DMS53 (cell line): ENCODE measurements at places on chromosomes 1 and 21.

DNA sequence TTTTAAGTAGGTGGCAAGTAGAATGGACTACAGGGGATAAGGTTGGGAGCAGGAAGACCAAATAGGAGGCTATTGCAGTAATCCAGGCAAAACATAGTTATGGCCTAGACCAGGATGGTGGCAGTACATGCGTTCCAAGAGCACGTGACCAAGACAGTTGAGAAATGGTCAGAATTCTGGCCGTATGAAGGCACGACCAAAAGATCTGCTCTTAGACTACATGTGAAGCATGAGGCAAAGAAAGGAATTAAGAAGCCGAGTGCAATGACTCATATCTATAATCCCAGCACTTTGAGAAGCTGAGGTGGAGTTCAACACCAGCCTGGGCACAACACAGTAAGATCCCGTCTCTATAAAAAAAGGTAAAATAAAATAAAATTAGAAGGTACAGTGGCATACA lies 71.3 kb downstream of the LUZP1 start:
- DNase-seq: no peak

- DNase-seq: peak; percentile 87
Measured at GRCh38 chr1:941588-942383, 17.3 kb downstream of the NOC2L start.

GRCh38 chr1:65527707-65528503 lies 107.4 kb downstream of the LEPR start:
- peak; percentile 40 for DNase-seq

DNA sequence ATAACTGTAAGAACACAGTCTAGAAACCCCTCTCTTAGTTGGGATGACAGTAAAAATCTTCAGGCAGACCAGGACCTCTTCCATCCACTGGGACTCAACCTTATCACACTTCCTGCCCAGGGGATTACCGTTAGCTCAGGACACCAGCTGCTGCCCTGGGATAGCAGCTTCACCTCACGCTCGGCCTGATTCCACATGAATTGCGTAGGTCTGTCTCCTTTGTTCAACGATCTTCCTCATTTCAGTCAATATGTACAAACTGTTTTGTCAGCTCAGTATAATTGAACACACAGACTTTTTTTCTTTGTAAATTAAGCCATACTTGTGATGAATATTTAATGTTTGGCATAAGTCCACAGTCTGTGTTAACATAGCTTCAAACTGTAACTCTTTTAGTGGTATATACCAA lies 290.4 kb downstream of the GRIK1 start:
- peak; percentile 21 for DNase-seq

DNA sequence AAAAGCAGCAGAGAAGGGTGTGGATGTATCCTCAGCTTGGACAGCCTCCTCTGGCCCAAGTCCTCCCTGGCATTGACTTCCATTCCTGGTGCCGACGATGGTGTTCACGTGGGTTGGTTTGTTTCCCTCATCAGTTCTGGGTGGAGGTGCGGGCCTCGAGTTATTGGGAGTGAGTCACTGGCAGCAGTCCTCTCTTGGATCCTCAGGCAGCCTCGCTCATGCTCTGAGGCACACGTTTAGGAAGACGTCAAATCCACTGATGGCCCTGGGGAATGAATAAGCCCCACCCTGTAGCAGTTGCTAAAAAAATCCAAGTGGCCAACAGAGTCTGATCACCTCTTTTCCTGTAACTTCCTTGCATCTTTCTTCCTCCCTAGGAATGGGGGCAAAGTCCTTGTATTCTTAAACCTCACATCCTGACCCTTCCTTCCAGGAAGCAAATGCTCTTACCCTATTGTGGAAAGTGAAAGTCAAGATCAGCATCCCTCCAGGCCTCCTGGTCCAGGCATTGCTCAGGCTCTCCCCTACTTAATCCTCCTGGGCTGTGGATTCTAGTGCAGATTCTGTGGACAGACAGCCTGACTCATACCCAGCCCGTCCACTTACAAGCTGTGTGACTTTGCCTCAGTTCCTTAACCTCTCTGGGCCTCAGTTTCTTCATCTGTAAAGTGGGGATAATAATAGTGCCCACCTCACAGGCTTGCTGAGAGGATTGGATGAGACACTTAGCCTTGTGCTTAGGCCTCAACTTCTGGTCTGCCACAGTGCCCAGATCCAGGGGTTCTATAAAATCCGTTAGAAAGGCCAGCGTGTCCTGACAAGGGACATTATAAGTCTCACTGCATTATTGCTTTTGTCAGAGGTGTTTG lies 111.1 kb downstream of the TLR5 start:
- DNase-seq: no peak

- peak; percentile 33 for DNase-seq
Measured at GRCh38 chr1:36109041-36109679, 15.9 kb downstream of the COL8A2 start.

DNA sequence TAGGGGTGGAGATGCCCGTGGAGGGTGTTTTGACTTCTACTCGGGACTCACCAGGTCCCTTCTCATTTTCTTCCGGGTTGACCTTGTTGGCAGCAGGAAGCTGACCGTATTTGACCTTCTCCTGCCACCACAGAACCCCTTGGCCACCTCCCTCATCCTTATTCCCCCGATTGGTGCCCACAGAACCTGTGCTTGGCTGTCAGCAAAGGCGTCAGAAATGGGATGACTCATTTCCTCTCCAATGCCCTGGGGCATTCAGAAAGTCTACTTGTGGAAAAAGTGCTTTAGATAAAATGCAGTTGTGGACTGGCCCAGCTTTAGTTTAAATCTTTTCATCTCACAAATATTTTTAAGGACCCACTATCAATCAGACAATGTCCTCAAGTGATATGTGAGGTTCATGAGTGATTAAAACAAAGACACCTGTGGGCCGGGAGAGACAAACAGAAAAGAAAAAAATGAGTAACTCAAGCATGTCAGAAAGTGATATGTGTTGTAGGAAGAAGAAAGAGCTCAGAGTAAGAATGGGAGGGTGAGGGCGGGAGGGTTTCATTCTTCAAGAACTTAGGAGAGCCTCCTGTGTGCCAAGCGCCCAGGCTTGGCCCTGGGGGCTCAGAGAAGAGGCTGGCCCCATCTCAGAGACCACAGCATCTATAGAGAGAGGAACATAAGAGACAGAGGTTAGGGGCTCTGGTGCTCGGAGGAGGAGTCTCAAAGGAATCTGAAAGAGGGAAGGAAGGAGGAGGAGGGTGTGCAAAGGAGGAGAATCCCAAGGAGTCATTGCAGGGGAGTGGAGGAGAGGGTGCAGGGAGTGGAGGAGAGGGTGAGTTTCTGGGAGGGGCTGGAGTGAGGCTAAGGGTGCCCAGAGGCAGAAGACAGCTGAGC lies 221.6 kb upstream of the VAMP3 start:
- DNase-seq: peak; percentile 92

DNA sequence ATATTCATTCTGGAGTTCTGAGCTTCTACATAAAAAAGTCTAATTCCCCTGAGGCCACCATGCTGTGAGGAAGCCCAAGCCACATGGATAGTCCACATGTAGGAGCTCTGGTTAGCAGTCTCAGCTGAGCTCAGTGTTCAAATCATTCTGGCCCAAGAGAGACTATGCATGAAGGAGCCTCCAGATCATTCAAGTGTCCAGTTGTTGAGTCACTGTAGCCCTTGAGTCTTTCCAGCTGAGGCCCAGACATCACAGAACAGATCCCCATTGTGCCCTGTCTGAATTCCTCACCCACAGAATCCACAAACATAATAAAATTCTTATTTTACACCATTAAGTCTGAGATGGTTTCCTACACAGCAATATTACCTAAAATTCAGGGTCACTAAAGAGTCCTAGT lies 107.0 kb upstream of the NGF start:
- no peak for DNase-seq

DNA sequence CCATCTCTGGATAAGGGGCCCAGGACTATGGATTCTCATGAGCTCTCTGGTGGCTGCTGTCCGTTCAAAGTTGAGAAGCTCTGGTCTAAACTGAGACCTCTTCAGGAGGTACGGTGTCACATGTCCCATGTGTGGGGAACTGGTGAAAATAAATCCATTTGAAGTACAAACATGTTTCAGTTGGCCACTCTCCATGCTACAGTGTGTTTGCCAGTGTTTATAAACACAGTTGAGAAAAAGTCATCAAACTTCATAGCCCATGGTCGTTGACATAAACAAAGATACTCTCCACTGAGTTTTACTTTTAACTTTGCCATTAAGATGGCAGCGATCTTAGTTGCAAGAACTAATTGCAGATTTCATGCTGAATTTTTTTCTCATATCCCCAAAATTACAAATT lies 72.8 kb downstream of the PSMG1 start:
- DNase-seq: no peak

DNA sequence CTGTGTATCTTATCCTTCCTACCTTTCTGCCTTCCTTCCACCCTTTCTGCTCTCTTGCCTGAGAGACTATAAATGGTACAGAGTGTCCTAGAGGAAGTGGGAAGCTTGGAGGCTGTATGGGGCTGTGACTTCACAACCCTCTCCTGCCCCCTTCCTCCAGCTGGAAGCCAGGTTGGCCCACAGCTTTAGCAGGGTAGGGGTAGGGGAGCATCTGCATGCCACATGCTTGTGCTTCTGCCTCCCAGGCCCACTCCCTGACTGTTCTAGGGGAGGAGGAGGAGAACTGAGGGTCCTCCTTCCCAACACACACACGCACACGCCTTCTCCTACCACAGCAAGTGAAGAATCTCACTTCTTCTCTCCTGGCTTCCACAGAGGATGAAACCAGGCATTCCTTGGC lies 3.9 kb upstream of the SLC27A3 start:
- no peak for DNase-seq

DNA sequence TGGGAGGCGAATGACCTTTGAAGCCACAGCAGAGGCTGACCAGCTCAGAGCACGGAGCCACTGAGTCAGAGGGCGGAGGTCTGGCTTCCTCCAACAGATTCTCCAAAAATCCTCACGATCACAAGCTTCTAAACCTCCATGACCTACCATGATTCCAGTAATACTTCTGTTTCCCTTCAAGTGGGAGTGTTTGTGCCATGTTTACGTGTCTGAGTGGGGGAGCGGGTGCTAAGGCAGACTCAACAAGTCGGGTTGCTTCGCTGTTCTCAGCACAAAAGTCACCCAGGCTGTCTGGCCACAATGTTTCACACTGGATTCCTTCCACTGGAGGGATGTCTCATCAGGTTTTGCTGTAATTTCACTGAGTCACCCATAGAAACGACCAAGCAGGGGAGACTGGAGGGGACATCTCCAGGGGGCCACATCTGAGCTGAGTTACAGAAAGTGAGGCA lies 86.2 kb downstream of the SLC66A1 start:
- DNase-seq: no peak

DNA sequence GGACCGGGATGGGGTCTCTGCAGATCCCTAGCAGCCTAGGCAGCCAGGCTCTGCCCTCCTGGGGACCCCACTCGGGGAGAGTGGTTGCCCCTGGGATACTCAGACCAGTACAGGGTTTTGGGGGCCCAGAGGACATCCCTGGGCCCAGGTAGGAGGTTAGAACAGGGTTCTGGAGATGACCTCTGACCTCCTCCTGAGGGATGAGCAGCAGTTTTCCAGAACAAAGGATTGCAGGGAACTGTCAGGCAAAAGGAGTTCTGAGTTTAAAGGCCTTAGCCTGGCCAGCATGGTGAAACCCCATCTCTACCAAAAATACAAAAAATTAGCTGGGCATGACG lies 20.4 kb upstream of the VPS13D start:
- no peak for DNase-seq
